ENCODE measurements at places on chromosomes 1 and 21.

DNA sequence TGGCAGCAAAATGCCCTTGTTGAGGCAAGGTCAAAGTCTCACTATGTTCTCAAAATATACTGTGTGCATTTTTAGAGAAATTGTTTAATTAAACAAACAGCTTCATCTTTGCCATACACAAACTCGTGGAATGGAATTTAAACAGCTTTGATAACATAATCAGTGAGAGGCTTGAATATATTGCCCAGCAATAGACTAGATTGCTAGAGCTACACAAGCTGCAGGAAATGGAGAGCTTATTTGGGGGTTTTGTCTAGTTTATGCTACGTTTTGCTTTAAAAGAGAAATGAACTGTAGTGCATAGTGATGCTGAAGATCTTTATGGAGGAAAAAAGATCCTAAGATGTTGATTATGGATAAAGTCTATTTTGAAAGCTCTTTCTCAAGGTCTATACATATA lies 166.8 kb upstream of the HMCN1 start:
- no peak for DNase-seq

DNA sequence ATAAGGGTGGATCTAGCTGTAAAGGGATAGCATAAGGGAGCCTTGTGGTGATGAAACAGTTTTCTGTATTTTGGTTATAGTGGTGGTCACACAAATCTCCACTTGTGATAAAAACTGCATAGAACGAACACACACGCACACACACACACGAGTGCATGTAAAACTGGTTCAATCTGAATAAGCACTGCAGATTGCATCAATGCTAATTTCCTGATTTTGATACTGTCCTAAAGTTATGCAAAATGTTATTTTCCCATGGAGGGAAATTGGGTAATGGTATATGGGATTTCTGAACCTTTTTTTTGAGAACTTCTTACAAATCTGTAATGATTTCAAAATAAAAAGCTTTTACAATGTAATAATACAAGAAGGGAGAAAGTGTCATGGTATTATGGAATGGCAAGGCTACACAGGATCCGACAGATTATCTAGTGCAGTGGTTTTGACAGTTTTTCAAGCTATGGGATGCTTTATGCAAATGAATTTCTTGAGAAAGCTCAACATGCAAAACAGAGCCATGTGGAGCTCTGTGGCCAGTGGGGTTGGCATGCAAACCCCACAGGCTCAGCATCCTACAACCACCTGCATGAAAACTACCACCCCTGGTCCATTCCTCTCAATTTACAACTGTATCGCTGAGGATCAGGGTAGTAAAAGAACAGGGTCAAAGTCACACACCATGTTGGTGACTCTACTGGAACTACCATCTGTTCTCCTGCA lies 18.8 kb downstream of the SLC41A1 start:
- DNase-seq = no peak

DNA sequence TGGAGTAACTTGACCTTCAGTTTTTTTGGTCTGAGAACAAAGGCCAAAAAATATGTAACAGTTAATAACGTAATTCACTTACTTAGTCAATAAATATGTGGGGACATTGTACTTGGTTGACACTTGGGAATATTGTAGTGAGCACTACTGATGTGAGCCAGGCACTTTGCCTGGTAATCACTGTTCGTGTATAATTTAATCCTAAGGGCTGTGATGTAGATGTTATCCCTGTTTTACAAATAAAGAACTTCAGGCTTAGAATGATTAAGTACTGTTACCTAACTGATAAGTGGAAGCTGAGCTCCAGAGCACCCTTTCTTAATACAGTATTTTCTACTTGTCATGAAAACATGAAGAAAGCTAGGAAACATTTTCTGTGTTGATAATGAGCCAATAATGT lies 28.0 kb downstream of the PTBP2 start:
- DNase-seq = no peak

GRCh38 chr1:11377001-11377583 lies 101.9 kb upstream of the DISP3 start:
- DNase-seq = no peak

DNA sequence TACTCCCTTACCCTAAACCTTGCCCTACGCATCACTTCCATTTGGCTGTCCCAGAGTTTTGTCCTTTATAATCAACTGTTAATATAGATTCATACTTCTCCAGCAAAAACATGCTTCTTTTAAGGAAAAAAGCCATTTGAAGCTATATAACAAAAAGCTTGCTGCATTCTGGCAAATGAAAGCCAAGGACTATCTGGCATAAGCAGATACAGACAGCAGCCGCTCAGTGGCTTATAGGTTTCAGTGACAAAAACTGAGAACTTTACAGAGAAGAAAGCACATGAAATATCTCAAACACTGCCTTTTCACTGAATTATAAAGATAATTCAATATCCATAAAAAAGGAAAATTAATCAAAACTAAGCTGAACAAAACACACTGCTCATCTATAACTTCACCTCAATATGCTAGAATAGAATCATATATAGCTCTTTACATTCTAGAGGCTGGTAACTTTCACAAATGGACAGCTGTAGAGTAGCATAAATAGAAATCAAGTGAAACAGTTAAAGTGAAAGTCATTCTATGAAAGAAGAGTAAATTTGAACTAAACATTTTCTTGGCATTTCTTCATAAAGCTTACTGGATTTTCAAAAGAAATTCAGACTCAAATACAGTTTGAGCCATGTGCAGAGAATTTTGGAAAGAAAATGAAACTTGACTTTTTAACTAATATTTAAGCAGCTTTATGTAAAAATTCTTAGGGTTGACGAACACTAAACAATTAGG lies 19.6 kb downstream of the CDC42BPA start:
- no peak for DNase-seq

DNA sequence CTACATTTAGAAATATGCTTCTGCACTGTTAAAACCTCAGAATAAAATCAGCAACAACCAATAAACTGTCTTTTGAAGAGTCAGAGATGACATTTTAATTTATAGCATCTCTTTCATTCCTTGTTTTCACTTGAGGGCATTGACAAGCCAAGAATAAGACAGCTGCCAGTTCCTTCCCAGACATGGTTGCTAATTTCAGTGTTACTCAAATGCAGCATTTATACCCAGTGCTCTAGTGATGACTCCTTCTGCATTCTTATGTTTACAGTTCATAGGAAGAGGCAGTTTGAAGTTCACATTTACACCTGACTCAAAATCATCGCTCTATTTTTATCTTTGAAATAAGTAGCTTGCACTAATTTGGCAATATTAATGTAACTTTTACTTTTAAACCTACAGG lies 44.9 kb downstream of the PLA2G4A start:
- no peak for DNase-seq

GRCh38 chr1:185280589-185280988 lies 36.5 kb downstream of the IVNS1ABP start:
- no peak for DNase-seq

GRCh38 chr1:60918867-60919266 lies 163.5 kb upstream of the NFIA start:
- DNase-seq = no peak

DNA sequence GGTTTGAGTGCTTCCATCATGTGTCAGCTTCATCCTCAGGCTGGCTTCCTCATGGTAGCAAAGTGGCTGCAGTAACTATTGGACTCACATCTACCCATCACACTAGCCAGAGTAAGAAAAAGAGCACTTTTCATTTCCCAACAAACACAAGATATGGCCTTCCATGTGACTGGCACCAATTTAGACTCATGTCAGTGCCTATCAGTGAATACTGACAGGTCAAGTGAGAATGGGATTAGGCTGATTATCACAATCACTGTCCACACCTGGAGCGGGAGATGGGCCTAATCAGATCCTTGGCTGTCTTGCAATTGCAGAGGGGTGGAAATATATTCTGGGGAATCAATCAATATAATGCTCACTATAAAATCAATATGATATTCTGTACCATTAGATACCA lies 2.9 kb upstream of the RABGAP1L start:
- DNase-seq = no peak

All from smooth muscle cell of the brain vasculature (primary cell).